ENCODE measurements at places on chromosomes 11 and 22.
A peak's percentile ranks its signal among the peaks of the same experiment; 100 is the strongest.

- no peak for DNase-seq
Observed at GRCh38 chr11:33068611-33069340, 29.4 kb downstream of the TCP11L1 start.

DNA sequence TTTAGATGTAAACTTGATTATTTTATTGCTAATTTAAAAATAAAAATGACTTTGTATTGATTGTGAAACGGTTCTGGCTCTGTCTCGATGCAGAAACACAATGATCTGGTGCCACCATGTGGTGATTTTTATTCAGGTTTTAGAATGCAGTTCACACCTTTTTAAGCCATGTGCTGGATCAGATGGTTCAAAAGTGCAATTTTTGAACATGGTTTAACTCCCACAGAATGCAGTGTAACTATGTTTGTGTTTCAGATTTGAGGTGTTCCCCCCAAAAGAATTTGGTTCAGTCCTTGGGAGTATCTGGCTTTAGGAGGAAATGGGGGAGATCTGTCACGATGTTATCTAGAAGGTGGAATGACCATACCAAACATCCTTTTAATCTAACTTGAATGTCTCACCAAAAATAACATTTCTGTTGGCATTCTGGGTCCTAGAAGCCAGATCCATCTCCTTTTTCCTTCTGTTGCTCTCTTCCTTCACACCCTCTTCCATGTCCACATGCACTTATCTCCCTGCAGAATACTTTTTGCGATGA is 7.9 kb downstream of the MRPL16 start:
- DNase-seq, result no peak

GRCh38 chr22:35258191-35258988 is 1.1 kb downstream of the HMGXB4 start:
- no peak for DNase-seq

DNA sequence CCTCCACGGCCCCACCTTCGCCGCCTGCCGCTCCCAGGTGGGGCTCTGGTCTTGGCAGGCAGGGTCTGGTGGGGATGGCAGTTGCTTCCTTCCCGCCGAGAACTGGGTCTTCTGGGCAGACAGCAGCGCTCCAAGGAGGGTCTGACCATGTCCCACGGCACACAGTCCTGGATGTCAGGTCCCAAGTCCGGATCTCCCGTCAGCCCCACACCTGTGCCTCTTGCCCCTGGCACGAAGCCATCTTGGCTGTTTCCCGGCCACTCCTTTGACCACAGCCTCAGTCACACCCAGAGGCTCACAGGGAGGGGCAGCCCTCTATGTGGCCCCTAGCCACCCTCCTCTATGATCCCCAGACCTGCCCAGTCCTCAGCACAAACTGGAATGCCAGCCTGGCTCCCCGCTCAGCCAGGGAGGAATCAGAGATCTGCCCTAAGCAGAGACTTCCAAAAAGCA is 14.3 kb downstream of the MUC5B start:
- DNase-seq, result no peak

DNA sequence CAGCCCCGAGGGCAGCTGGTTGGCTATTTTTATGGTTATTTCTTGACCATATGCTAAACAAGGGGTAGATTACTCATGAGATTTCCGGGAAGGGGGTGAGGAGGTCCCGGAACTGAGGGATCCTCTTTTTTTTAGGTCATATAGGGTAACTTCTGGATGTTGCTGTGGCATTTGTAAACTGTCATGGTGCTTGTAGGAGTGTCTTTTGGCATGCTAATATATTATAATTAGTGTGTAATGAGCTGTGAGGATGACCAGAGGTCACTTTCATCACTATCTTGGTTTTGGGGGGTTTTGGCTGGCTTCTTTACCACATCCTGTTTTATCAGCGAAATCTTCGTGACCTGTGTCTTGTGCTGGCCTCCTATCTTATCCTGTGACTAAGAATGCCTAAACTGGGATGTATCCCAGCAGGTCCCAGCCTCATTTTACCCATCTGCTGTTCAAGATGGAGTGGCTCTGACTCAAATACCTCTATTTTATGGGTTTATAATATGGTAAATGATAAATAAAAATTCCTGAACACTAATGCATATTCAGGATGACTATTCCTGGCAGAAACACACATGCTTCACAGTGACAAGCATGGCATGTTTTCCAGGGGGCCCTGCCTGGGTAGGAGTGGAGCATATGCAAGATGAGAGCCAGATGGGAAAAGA is 11.2 kb downstream of the KREMEN1 start:
- no peak for DNase-seq

GRCh38 chr11:27972522-27973170 is 135.3 kb downstream of the KIF18A start:
- no peak for DNase-seq

DNA sequence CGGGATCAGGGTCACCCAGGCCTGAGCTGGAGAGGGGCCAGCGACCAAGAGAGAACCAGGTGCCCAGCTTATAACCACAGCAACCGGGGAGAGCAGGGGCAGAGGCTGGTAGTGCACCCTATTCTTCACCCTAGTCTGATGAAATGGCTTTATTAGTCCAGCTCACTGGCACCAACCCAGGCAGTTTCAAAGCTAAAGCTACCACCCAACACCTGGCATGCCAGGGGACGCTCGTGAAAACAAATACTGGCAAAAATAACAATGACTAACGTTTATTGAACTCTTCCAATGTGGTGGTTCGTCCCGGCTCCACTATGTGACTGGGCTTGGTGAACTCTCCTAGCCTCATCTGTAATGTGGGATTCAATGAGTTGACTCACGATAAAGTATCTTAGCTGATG is 30.6 kb downstream of the SCGB1A1 start:
- DNase-seq, result no peak

GRCh38 chr11:4697585-4697984 is at the start of gene OR51E2:
OR51E2 (minus strand) TSS chr11:4697853; CDS start chr11:4682711, 15,142 bp downstream.
- no peak for DNase-seq

DNA sequence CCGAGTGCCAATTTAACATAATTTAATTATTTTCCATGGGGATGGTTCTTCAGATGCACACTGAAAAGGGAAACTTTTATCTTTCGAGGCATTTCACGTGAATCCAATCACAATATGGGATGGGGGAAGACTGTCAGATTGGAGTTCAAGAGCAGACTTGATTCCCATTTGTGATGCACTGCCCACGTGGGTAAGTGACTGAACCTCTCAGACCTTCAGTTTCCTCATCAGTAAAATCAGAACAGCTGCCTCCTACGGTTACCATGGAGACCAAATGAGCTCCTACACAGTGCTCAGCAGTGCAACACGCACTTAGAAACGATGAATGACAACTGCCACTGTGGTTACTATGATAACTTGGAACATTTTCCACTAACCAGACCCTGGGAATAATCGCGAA is 21.7 kb downstream of the KIAA0930 start:
- no peak for DNase-seq

GRCh38 chr11:35588627-35589026 is 29.6 kb upstream of the FJX1 start:
- no peak for DNase-seq

DNA sequence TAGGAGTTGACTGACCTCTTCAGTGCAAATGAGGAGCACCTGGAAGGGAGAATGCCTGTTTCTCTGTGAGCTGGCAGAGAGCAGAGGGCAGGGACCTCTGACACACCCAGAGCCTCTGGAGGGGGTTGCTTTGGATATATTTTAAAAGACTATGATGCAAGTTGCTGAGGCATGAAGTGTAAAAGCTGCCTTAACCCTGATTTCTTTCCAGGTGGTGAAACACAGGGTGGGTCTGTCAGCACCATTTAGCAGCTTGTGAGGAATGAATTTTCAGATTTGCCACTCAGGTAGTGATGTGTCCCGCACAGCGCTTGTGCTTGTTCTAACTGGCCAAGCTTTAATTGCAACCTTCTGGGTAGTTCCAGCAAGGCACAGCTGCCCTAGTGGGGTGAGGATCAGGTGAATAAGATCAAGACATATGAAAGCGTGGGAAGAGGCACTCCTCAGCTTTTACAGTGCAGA is 90.2 kb downstream of the SWAP70 start:
- no peak for DNase-seq

DNA sequence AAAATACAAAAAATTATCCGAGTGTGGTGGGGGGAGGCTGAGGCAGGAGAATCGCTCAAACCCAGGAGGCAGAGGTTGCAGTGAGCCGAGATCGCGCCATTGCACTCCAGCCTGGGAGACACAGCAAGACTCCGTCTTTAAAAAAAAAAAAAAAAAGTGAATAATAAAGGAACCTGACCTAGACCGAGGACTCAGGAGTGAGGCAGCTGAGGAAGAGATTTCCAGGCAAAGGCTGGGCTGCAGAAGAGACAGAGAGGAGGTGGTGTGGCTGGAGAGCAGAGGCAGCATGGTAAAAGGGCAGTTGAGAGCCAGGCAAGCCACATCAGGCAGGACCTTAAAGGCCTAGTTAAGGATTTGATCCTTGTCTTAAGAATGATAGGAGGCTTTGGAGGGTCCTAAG is 28.4 kb upstream of the SMCO4 start:
- DNase-seq, result no peak

DNA sequence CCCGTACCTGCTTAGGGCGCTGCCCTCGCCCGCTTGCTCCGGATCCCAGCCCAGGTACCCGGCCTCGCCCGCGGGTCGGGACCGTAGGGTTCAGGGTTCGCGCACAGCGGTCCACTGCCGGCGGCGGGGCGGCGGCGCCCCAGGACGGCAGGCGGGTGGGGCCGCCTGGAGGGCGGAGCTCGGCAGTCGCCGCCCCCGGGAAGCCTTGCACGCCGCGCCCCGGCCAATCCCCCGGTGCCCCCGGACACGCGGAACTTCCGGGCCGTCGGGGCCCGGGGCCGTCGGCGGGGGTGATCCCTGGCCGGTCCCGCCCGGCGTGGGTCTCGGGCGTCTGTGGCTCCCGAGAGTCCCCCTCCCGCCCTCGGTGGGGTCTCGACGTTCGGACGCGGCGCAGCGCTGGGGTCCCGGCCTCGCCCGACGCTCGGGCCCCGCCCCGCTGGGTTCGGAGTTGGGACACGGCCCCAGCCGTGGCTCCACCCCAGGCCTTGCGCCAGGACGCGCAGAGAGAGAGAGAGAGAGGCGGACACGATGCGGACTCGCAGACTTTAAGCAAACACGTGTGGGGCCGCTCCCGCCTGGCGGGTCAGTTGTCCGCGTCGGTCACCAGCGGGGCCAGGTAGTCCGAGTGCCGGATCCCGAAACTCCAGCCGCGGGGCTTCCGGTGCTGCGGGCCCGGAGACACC is at the start of gene TYMP:
Gene TYMP, minus strand, starts transcription at position 116 of the 683 bp plus-strand sequence. CDS start 303 bp downstream, outside the sequence.
- no peak for DNase-seq

DNA sequence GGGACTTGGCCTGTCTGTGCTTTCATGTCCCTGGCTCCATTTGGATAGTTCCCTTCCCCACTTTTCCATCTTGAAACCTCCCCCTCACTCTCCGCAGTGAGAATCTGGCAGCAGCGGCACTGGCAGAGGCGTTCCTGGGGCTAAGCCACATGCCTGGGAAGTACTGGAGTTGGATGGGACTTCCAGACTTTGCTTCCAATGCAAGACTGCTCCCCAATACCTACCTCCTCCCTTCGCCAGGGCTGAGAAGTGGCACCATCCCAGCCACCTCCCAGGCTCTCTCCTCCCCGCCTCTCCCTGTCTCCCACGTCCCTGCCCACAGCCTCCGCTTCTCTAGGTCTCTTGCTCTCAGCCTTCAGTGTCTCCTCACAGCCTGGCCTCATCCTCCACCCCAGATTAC is 16.6 kb downstream of the TST start:
- DNase-seq, result no peak

- no peak for DNase-seq
Observed at GRCh38 chr11:28442131-28442530, 333.9 kb downstream of the METTL15 start.

DNA sequence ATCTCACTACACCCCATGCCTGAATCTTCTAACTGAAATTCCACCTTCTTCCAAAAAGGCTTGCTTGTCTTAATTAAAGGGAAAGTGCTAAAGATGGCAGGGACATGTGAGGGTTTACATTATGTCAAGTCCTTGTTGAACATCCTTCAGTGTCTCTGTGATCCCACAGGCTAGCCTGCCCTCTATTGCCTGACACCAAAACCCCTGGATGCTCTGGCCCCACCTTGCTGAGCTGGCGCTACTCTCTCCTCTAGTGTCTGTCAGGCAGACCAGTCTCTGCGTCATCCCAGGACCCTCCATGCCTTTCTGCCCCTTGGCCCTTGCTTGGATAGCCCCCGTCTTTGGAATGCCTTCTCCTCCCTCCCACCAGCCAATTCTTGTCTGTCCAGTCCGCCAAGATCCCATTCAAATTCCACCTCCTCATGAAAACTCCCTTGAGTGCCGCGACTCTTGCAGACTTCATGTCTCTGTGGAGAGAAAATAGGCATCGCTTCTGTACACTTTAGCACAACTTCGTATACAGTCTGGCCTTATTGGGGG is 69.3 kb downstream of the PKNOX2 start:
- DNase-seq, result no peak

DNA sequence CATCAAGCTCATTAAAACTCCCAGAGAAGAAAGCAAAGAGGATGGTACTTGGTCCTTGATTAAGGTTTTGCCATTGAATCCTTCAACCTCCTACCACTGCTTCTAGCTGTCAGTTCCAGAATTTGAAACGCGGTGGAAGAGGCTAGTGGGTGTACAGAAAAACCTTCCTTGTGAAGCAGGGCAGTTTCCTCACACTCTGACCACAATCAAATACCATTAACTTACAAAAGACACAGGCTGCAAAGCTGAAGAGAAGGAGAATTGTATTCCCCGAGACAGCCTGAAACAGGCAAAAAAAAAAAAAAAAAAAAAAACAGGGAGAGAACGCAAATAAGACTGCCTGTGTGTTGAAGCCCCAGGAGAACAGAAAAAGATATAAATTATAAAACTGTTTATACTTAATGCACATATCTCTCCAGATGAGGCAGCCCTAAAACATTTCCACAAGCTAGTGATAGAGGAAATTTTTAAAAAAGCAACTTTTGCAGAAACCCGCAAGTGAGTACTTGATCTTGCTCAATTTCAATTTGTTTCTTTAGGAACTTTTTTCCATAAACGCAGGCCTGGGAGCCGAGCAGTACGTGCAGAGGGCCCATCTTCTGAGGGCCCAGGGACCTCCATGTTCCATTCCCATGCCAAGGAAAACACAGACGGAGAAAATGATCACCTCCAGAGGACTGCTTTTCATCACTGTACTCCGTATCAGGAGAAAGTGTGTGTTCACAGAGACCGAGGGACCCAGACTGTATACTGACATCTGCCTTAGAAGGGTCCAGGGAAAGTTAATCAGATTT is 218.7 kb upstream of the BLID start:
- DNase-seq, result no peak

GRCh38 chr11:81869351-81870065 is 864.2 kb downstream of the FAM181B start:
- peak; percentile 67 for DNase-seq

DNA sequence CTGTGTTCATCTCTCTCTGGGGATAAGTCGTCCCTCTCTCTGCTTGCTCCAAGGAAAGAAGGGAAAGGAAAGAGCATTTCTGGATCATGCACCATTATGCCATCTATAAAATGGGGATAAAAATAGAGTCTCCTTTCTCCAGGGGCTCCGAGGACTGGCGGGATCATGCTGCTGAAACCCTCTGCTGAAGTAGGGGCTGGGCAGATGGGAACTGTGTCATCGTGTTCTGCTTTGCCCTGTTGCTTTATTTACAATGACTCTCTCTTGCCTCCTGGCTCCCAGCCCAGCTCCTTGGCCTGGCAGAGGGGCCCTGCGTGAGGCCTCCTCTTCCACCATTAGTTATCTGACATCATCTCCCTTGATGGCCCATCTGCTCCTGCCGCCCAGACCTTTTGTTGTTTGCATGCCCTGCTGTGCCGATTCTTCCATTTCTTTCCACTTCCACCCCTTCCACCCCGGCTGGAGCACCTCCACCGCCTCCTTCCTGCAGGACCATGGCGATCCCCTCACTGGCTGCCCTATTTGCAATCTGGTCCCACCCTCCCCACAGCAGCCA is 200.9 kb downstream of the MYO18B start:
- DNase-seq, result no peak

- no peak for DNase-seq
Observed at GRCh38 chr11:13761716-13762115, 93.2 kb downstream of the FAR1 start.
